ENCODE measurements at places on chromosomes 1 and 21.
A peak's percentile ranks its signal among the peaks of the same experiment; 100 is the strongest.

- DNase-seq: no peak
Measured at GRCh38 chr1:6355621-6356020, 37.9 kb downstream of the ACOT7 start.

DNA sequence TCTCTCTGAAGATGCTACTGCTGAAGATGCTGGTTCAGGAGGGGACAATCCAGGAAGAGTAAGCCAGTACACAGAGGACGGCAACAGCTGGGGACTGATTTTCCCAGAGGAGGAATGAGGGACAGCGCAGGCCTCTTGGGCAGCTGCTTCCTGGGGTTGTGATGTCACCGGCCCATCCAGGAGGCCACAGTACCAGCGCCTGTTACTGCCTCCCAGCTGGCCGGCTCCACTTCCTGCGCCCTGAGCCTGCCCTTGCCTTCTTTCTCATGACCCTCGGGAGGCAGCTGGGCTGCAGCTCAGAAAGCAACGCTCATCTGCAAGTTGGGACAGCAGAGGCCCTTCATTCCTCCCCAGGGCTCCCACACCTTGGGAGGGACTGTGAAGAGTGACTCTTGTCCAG, 21.9 kb upstream of the ID3 start:
- DNase-seq: no peak

- DNase-seq: no peak
Measured at GRCh38 chr1:30872033-30872947, 36.3 kb downstream of the SDC3 start.

DNA sequence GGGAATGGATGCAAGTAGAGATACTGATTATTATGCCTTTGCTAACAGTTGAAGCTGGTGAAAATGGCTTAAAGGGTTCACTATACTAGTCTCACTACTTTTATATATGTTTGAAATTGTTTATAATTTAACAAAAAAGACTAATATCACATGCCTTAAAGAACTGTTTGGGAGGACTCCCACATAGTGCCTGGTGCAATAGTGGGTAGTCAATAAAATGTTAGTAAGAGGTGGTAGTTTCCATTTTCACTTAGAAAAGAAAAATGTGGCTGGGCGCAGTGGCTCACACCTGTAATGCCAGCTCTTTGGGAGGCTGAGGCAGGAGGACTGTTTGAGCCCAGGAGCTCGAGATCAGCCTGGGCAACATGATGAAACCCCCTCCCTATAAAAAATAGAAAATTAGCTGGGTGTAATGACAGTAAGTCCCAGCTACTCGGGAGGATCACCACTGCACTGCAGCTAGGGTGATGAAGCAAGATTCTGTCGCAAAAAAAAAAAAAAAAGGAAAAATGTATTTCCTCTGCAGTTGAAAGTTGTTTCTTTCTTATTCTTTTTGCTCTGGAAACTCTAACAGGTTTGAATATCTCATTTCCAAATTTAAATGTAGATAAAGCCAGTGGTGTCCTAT, 24.5 kb downstream of the C21orf91 start:
- DNase-seq: no peak

- DNase-seq: no peak
Measured at GRCh38 chr1:28112388-28113241, 24.2 kb upstream of the EYA3 start.

- DNase-seq: no peak
Measured at GRCh38 chr1:107669996-107670395, 295.0 kb downstream of the VAV3 start.

DNA sequence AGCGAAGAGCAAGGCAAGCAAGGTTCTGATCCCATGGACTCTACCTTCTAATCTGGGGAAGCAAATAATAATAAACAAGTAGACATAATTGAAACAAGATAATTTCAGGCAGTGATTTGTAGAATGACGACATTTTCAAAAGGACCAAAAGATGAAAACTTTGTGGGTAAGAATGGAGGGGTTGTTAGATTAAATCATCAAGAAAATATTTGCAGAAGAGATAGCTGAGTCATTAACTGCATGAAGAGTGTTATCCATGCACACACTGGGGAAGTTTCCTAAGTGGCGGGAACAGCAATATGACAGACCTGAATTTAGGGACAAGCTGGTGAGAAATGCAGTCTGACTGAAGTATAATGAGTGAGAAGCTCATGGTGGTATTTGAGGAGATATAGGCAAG, 583.1 kb upstream of the RGS18 start:
- DNase-seq: peak; percentile 16

DNA sequence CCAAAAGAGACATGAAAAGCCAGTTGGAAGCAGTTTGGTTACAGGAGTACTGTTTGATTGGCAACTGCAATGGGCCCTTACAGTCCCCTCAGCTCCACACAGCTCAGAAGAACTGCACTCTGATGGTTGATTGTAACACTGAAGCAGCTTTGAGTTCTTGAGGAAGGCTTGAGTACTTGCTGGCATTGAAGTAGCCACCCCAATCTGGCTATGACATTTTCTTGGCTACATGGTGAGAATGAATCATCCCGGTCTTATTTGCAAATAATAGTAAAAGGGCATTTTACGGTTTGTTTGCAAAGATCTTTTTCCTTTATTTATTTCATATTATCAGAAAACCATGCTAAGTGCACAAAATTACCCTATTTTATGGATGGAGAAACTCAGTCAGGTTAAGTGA, 159.7 kb upstream of the BEND5 start:
- DNase-seq: no peak

DNA sequence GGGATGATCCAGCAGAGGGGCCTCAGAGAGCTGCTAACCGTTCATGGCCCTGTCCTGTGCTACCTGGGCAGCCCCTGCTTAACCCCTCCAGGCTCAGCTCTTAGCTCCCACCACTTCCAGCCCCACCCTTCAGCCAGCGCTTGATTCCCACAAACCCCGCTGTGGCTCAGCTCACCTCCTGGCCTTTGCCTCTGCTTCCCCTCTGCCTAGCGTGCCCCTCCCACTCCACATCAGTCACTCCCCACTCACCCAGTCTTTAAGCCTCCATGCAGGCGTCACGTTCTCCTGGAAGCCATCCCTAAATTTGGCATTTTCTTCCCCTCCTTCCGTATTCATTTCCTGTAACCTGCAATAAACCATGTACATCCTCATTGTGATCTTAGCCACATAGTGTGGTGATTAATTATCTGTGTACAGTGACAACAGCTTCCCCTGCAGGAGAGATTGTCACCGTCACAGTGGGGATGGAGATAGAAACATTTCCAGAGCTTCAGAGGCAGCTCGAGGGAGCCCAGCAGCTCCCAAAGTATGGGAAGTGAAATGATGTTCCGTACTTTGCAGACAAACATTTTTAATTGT, 65.5 kb downstream of the EPHB2 start:
- DNase-seq: no peak

- peak; percentile 80 for DNase-seq
Measured at GRCh38 chr1:198465201-198466144, 75.0 kb downstream of the ATP6V1G3 start.

GRCh38 chr21:39946199-39946598, 79.0 kb downstream of the PCP4 start:
- no peak for DNase-seq

GRCh38 chr21:38126666-38127303, 130.0 kb upstream of the KCNJ15 start:
- peak; percentile 15 for DNase-seq

- no peak for DNase-seq
Measured at GRCh38 chr1:194809665-194810064, 1623.3 kb upstream of the B3GALT2 start.

All from fibroblast of skin of left quadriceps (primary cell).